ENCODE measurements at places on chromosomes 16 and 17.

- no peak for DNase-seq
Measured at GRCh38 chr16:86507173-86508027, 2.9 kb upstream of the FOXF1 start.

- DNase-seq: peak; percentile 67
Measured at GRCh38 chr17:50626037-50626574, 8.6 kb upstream of the ABCC3 start.

GRCh38 chr16:56530872-56531271, 11.0 kb upstream of the BBS2 start:
- DNase-seq: peak; percentile 20

DNA sequence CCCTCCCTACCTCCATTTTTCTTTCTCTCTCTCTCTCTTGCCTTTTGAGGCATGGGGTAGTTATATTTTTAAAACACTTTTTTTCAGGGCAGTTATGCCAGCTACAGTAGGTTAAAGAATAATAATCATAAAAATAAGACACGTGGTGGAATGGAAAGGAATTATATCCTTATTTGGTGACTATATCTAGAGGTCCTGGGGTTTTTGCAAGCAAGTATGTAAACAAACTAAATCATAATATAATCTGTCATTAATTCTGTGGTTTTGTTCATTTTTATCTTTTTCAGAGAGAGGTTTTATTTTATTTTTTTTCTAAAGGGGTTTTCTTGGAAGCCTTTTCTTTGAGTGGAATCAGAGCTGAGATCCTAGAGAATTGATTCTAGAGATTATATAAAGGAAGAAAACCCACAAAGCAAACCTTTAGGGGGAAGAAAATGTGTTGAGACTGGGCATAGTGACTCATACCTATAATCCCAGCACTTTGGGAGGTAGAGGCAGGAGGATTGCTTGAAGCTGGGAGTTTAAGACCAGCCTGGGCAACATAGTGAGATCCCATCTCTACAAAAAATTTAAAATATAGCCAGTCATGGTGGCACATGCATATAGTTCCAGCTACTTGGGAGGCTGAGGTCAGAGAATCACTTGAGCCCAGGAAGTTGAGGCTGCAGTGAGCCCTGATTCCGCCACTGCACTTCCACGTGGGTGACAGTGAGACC, 53.2 kb downstream of the NQO1 start:
- DNase-seq: peak; percentile 63

DNA sequence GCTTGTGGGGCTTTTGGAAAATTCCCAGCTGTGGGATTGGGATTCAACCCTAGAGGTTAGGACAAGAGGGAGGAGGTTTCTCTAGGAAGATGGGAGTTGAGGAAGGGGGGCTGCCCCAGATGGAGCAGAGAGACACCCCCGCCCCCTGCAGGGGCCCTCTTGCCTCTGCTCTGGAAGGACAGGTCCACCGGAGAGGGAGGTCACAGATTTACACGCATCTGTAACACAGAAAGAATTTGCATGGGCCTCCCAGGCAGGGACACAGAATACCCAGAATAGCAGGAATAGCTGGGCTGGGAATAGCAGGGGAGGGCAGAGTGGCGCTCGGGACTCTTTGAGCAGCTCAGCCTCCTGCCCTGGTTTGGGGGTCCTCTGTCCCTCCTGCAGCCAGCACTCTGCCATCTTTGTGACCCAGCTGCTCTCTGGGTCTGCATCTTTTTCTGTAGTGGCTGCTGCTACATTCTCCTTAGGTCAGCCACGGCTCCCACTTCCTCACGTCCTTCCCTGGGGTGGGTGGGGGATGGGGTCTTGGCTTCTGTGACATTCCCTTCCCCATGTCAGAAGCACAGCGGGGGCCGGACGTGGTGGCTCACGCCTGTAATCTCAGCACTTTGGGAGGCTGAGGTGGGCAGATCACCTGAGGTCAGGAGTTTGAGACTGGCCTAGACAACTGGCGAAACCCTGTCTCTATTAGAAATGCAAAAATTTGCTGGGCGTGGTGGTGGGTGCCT, 33.9 kb upstream of the PLLP start:
- no peak for DNase-seq

DNA sequence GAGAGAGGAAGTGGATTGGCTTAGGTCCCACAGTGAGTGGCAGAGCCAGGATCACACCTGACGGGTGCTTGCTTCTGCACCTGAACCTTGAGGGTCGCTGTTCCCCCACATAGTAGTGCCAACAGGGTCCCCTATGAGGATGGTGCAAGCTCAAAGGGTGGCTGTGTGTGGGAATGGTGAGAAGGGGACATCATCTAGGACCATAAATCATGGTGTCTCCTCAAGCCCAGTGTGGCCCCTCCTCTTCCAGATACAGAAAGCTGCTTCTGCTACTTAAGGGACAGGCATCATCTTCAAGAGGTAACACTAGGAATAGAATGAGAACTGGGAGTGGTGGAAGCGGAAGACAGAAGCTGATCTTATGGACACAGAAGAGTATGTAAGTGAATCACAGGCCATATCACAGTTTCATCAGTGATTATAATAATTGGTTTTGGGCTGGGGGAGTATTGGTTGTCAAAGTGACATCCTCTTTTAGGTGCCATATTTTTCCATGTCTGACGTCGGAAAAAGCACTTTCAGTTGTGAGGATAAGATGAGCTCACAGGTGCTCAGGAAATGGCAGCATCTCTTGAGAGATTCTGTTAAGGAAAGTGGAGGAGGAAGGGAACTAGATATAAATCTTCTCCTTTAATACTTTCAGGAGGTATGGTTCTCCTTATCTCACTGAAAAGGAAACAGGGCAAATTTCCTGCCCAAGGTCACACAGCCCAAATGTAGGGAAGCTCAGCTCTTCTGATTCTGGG, 83.2 kb upstream of the HNF1B start:
- DNase-seq: no peak

GRCh38 chr17:15451680-15452079, 15.7 kb downstream of the CDRT4 start:
- DNase-seq: no peak

DNA sequence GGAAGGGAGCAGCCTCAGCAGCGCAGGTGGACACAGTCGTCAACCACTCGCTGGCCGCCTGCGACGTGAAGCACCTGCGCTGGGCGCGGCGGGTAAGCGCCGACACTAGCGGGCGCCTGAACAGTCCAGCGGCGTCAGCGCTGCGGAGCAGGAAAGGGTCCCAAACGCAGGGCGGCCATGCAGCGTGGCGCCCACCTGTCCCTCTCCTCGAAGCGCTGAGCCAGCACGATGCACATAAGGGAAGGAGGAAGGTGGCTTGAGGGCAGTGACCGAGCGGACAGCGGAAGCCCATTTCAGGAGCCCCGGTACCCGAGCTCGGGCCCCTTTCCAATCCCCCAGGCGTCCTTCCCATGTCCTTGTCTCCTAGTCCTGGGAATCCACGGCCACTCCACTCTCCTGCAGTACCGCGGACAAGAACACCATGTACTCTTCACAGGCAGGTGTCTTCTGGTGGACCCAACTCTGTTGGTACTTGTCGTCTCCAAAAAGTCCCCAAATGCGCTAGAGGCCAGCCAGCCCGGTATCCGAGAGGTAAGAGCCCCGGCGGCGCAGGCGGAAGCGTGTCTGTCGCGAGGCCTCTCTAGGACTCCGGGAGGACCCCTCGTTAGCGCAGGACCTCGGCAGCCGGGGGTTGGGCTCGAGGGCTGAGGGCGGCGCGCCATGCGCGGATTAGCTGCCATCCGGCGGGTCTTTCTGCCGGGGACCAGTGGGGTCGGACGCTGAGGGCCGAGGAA, 14.4 kb downstream of the ZNF232 start:
- no peak for DNase-seq

GRCh38 chr17:41972571-41973407, 6.2 kb downstream of the CNP start:
- no peak for DNase-seq

Data from HCEC 1CT (cell line).